Renal pelvis (tissue), 12 donors: ENCODE measurements at places on chromosomes 4 and X. TPM values are rescaled to one million over a fixed set of nuclear protein-coding genes. Genes with fewer than 3 reads are reported as not detected.

ARMCX4 gene
- polyA plus RNA-seq: 32.8 TPM

- peak; percentile 76 for DNase-seq
These were observed 103.6 kb downstream of the UCHL1 start for GRCh38 chr4:41360214-41360920.

DNA sequence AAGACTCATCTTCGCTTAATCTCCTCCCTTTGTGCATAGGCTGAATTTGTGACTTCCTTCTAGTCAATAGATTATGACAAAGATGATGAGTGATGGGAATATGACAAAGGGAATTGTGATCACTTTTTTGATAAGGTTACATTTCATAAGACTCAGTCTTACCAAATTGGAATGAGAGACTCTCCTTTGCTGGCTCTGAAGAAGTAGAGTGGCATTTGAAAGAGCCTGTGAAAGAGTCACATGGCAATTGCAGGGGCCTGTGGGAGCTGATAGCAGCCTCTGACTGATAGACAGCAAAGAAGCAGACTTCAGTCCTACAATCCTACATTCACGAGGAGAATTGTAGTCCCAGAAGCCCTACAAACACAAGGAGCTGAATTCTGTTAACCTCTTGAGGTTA is 44.9 kb upstream of the ADAMTS3 start:
- DNase-seq: no peak

GRCh38 chrX:39462835-39463234 is 634.9 kb downstream of the BCOR start:
- no peak for DNase-seq

- DNase-seq: no peak
These were observed 153.0 kb downstream of the CBR4 start for GRCh38 chr4:168857009-168857408.

DMRTC1 gene
- 1.1 TPM for polyA plus RNA-seq

GRCh38 chr4:119726505-119726904 is 97.9 kb upstream of the PDE5A start:
- no peak for DNase-seq

DGAT2L6 gene
- polyA plus RNA-seq: not detected

GRCh38 chrX:9530848-9531274 is 66.0 kb downstream of the TBL1X start:
- DNase-seq: peak; percentile 48

FAM50A gene
- 54.6 TPM for polyA plus RNA-seq

PLS3 gene
- polyA plus RNA-seq: 241 TPM

LINC00632 gene
- polyA plus RNA-seq: 7.0 TPM

GRCh38 chrX:71870208-71871098 is 40.2 kb upstream of the NHSL2 start:
- DNase-seq: peak; percentile 5

DNA sequence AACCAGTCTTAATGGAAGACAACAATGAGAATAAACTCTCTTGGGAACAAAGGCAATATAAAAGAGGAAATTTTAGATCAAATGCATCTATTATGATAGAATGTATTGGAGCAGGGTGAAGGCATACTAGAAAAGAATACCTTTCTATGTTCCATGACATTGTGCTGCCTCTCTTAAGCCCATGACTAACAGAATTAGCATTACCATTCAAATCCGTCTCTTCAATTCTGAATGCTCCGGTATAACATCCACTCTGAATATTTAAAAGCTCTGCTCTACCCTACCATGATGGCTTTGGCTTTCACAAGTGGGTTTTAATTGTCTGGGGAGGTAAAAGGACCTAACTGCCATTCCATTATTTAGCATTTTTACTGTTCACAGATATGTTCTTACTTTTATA is 1878.4 kb downstream of the ARAP2 start:
- DNase-seq: no peak

DHX15 gene
- polyA plus RNA-seq: 259 TPM

DNA sequence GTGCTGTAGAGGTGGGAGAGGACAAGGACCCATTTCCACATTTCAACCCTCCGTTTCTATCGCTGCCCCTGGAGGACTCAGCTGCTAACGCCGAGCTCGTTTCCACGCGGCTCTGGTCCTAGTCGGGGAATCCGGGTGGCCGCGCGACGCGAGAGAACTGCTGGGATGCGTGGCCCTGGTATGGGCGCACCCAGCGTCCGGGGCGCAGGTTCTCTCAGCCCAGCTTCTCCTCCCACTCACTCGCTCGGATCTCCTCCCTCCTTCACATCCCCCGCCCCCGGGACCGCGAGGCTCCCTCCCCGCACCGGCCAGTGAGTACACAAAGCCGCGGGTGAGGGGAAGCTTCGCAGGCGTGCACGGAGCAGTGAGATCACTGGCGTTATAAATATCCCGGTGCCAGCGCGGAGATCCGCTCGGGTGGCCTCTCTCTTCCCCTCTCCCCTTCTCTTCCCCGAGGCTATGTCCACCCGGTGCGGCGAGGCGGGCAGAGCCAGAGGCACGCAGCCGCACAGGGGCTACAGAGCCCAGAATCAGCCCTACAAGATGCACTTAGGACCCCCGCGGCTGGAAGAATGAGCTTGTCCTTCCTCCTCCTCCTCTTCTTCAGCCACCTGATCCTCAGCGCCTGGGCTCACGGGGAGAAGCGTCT is at the start of gene FGF5:
Gene FGF5 (plus strand): TSS at position 412 of the 649 bp plus-strand sequence. CDS start 161 bp downstream, at position 573.
- DNase-seq: peak; percentile 59

- peak; percentile 19 for DNase-seq
These were observed 256.8 kb upstream of the VCX start for GRCh38 chrX:7586126-7586525.

SNX25 gene
- 23.6 TPM for polyA plus RNA-seq

DNA sequence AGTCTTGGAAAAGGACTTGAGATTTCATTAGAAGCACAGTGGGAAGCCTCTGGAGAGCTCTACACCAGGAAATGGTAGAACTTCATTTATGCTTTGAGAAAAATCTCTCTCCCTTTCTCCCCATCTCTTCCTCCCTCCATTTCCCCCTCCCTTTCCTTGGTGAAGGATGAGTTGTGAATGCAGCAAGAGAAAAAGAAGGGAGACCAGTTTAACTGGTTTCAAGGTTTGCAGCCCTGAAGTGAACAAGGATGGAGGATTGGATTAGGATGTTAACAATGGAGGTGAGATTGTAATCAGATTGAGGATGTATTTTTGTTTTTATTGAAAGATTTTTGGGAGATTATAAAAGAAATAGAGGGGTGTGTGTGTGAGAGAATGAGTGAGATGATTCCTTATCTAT is 99.5 kb downstream of the ANK2 start:
- no peak for DNase-seq

DNA sequence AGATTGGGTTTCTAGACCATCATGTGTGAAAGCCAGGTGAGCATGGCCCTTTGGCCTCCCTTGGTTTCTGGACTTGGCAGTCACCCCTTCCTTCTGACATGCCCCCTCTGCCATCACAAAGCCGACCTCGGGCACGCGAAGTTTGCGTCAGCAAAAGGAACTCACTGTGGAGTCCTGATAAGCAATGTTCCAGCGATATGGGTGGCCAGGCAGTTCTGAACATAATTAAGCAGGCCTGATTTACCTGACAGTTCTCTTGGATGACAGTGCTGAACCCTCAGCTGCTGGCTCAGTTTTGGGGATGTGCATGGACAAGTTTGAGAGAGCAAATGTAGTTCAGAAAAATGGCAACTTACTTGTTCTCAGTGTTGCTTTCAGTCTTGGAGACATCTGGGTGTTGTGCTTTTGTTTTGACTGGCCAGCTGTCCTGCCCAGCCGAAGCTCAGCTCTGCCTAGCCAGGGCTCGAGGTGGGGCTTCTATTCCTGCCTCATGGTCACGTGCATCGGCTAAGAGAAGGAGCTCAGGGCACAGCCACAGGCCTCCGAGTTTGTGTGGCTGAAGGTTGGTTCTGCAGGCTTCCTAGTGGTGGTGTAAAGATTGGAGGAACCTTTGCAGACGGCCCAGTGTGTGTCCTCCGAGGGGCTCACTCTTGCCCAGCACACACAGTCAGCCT is 78.3 kb downstream of the CLDN34 start:
- no peak for DNase-seq

HTRA3 gene
- 8.4 TPM for polyA plus RNA-seq

TRIM75 gene
- polyA plus RNA-seq: not detected

GRCh38 chr4:135144498-135144897 is 942.9 kb upstream of the PABPC4L start:
- DNase-seq: no peak

CCNQ gene
- polyA plus RNA-seq: 22.2 TPM

- no peak for DNase-seq
These were observed 122.4 kb downstream of the KIT start for GRCh38 chr4:54780149-54780495.
